ENCODE measurements at places on chromosomes 7 and 10. TPM values are rescaled to one million over a fixed set of nuclear protein-coding genes. Genes with fewer than 3 reads are reported as not detected.

DNA sequence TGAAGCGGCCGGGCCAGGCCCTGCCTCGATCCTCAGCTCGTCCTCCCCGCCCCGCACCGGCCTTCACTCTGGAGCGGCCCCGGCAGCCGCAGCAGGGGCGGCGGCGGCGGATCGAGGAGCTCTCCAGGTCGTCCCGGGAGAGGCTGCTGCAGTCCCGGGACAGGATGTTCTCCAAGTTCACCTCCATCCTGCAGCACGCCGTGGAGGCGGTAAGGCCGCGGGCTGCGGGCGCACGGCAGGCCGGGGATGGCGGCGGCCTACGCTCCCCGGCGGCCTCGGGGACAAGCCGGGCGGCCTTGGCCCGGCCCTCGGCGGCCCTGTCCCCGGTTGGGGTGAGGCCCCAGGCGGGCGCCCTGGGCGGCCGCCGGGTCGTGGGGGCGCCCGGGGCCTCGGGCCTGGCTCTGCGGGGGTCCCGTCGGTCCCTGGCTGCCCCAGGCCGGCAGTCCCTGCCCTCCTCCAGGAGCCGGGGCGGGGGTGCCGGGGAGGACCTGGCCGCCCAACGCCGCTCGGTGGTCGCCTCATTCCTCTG, 399 bp downstream of the FHIP2A start:
- DNase-seq: no peak

DNA sequence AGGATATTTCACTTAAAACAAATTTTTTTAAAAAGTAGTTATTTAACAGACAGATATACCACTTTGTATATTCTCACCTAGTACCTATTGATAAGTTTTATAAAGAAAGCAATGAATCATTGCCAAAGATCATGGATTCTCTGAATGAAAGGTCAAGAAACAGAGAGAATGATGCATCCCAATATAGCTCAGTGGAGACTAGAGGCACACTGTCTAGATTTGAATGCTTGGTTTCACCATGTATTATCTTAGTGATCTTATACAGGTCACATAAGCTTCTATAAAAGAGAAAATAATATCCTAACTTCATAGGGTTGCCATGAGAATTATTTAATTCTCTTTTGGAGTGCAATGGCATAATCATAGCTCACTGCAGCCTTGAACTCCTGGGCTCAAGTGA, 87.0 kb upstream of the LRRN3 start:
- no peak for DNase-seq

The SCART1 gene
- 1.3 TPM for total RNA-seq

The HTR5A gene
- not detected for total RNA-seq

The PHKG1 gene
- total RNA-seq: 3.6 TPM
